ENCODE measurements at places on chromosomes 11 and 22.

GRCh38 chr22:48829908-48830307 lies 997.8 kb downstream of the BRD1 start:
- no peak for DNase-seq

DNA sequence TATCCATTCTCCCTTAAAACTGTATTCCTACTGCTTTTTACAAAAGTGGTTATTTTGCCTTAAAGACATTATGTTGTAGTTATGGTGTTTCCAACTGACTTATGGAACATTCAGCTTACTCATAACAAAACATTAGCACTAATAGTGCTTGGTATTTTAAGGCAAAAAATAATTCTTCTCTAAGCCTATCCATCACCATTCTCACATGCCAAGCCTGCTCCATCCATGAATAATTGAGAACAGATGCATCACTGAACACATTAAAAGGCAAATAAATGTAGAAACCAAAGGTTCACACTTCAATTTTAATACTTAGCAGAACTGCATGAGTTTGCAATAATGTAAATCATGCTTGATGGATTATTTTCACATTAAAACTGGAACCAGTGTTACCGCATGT lies 42.3 kb upstream of the DDI1 start:
- no peak for DNase-seq

- no peak for DNase-seq
Measured at GRCh38 chr11:69178819-69179482, 23.2 kb downstream of the SMIM38 start.

DNA sequence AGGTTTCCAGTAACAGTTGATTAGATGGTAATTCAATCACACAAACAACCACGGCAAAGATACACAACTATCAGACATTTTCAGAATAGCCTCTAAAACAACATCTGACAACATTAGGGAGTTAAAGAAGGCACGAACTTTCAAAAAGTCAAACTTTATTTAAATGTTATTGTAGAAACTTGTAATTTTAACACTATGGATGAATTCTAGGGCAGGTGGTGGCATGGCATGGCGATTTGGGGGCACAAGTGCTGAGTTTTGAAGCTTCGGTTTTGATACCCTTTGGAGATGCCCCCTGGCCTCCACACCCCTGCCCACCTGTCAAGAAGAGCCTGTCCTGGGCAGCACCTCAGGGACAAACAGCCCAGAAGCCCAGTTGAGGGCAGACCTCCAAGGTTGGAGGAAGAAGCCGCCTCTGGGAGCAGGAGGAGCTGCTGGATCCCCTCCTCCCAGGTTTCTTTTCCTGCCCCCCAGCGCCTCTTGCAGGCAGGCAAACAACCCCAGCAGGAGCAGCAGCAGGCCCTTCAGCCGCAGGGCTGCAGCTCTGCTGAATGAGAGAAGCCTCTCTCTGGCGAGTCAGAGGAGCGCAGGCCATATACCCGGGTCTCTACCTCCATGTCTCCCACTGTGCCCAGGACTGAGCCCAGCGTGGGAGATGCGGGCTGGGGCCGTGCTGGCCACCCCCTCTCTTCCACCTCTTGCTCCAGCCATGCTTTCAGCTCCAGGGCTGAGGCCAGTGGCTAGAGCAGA lies 102.1 kb upstream of the IGLL5 start:
- no peak for DNase-seq

DNA sequence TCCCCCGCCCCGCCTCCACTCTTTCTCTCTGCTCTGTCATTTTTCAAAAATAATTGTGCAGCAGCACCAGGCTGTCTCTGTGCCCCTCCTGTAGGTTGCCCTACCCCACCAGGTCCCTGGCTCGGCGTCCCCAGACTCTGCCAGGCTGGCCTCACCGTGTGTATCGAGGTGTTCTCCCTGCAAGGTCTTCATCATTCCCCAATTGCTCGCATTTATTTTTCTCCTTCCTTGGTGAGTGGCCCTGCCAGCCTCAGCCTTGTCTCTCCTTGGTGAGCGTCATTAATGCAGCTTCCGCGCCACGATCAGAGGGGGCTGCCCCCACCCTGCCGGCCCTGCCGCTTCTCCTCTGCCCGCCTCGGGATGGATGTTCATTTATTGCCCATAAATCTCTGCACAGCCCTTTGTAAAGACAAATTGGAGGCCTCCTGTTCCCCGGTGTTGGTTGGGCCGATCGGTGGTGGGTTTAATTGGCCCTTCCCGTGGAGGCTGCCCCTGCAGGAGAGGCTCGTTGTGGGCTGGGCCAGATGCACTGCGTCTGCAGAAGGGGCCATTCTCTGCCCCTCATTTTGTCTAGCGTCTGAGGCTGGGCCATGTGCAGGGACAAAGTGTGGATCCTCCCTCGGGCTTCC lies 33.2 kb downstream of the RTN4R start:
- no peak for DNase-seq

- no peak for DNase-seq
Measured at GRCh38 chr11:10351765-10352641, 47.1 kb downstream of the ADM start.

- no peak for DNase-seq
Measured at GRCh38 chr22:41408665-41409064, 26.9 kb downstream of the TEF start.

DNA sequence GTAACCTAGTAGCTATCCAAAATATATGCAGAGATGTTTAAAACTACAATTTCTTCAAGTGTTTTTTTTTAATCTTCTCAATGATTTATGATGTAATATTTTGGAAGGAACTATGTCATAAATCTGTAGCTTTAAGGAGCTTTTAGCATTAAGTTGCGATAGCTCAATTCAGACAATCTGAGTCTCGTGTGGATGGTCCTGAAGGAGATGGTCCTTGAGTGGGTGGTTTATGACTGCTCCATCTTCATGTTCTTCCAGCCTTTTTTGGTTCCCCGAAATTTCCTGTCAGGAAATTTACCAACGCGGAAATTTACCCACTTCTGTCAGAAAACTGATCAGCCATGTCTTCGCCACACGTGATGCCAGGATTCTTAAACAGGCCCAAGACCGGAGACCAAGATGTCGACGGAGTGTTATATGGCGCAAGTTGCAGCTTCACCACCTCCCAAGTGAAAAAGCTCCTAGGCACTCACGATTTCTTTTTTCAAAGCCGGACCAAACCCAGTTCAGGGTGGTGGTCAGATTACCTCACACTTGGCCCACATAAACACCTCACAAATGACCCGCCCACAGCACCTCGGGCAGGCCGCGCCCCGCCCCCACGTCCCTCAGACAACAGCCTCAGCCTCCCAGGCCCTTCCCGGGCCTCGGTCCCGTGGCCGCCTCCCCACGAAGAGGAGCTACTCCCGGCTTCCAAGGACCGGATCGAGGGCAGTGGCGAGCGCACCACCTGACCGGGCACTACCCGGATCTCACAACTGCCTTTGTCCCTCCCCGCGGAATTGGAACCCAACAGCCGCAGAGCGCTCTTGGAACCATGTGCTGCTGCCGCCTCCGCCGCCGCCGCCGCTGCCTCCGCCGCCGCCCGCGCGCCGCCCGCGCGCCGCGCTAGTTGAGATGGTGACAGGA lies at the start of gene MORC2:
Gene MORC2 (minus strand): TSS at position 760 of the 909 bp plus-strand sequence. CDS start 885 bp downstream, outside the sequence.
- no peak for DNase-seq

- DNase-seq: no peak
Measured at GRCh38 chr11:75344761-75345454, 6.6 kb downstream of the ARRB1 start.

GRCh38 chr22:37726241-37726887 lies 29.5 kb downstream of the TRIOBP start:
- DNase-seq: peak; percentile 37

DNA sequence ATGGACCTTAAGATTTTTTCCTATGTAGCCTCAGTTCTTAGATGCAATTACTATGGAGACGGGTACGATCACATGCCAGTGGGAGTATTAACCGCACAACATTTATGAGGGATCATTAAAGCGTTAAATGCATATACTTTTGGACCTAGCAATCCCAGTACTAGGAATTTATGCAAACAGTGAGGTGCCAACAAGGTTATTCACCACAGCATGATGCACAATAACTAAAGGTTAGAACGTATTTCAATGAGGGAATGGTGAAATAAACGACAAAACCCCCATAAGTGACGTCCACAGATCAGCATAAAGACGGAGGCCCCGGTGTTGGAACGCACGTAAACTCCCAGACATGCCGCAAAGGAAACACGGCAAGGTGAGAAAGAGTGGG lies 539 bp downstream of the SIRT3 start:
- peak; percentile 54 for DNase-seq

GRCh38 chr11:99432677-99433076 lies 411.9 kb downstream of the CNTN5 start:
- DNase-seq: no peak

GRCh38 chr22:22554587-22555284 lies 4.3 kb downstream of the PRAME start:
- DNase-seq: no peak

- DNase-seq: no peak
Measured at GRCh38 chr11:19664886-19665548, 47.6 kb upstream of the NAV2 start.

DNA sequence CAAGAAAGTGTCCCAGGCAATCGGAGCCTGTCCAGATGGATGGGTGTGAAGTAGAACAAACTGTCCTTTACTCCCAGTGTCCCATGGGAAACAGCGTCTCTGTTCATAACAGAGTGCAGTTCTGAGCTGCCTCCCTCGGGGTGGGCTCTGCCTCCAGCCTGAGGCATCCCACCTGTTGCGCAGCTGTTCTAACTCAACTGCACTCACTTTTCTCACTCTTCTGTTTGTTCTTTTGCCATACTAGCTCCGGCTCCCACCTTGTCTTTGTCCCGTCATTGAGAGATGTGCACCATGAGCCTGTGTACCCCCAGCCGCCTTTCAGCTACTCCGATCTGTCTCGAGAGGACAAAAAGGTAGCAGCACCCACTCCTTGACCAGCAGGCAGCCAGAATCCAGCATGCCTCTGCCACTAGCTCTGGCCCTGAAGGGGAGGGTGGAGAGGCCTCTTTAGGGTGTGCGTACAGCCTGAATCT lies 20.7 kb upstream of the CDC42EP2 start:
- DNase-seq: no peak

GRCh38 chr11:10493041-10493663 lies 38.1 kb downstream of the AMPD3 start:
- DNase-seq: no peak

- no peak for DNase-seq
Measured at GRCh38 chr11:69187540-69188065, 31.9 kb downstream of the SMIM38 start.

DNA sequence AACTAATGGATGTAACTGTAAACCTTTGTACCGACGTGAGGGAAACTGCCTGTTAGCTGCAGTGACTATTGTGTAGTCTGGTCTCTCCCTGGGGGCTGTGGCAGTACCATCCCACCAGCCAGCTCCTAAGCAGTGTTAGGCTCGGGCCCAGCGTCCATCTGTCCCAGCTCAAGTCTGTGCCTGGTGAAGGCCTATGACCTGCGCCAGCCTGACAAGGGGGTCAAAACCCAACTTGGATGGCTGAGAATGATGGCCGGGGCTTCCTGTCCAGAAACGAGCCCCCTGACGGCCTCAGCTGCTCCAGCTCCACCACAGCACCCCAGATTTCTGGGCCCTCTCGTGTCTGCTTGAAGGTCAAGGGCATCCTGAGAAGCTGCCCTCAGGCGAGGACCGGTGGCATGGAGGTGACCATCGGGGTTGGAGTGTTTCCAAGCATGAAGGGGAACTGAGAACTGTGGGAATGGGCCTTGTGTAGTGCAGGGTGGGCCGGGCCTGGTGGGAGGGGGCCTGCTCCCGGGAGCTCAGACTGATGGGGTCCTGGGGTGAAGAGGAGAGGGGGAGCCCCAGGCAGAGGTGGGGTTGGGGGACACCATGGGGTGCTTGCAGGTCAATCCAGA lies 14.3 kb upstream of the SPI1 start:
- DNase-seq: no peak

GRCh38 chr11:3189196-3189843 lies 24.2 kb upstream of the OSBPL5 start:
- DNase-seq: no peak

Data from T-helper 2 cell (primary cell).